ENCODE measurements at places on chromosomes 7 and 10.

GRCh38 chr7:158469396-158470051 lies 118.1 kb downstream of the PTPRN2 start:
- no peak for DNase-seq

DNA sequence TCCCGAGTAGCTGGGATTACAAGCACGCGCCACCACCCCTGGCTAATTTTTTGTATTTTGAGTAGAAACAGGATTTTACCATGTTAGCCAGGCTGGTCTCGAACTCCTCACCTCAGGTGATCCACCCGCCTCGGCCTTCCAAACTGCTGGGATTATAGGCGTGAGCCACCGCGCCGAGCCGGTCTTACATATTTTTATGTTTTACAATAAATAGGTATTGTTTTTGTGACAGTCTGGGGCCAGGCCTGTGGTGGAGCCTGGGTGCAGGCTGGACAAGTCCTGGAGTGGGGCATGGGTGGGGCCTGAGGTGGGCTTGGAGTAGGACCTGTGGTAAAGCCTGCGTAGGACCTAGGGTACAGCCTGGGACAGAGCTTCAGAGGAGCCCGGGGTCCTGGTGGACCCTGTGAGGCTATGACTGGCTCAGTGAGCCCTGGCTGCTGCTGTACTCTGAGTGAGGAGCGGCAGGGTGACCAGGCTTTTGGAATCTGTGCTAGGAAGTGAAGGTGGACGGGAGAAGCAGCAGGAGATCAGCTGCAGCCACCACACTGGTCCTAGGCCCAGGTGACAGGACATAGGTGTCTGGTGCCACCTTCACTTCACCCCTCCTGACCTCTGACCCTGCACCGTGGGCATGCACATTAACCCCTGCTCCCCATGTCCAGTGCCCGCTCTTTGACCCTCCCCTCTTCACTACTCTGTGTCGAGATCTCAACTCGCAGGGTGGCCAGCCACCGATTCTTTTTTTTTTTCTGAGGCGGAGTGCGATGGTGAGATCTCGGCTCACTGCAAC lies 9.6 kb upstream of the ZMIZ2 start:
- DNase-seq = no peak

DNA sequence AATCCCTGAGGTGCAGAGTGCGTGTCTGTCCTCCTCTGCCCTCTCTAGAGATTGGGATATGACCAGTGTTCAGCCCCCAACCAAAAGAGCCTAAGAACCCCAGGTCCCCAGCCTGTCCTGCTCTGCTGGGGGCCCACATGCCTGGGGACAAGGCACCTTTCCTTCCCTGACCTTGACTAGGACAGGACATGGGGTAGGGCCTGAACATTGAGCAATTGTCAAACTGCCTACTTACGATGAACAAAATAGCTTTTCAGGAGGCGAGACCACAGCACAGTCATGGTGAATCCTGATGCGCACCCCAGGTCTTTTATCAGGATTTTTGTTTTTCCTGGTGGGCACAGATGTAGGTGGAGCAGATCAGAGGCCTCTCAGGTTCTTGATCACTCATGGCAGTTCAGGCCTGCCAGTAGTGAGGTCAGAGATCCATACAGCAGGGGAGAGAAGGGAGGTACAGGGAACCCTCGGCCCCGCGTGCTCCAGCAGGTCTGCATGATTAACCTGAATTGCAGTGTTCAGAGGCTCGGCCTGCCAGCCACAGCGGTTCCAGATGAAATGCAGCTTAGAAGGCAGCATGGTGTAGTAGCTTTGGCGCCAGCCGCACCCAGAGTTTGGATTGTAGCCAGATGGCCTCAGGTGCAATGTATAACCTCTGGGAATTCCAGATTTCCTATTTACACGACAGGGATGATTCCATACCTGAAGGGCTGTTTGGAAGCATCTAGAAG lies 191.3 kb downstream of the CUX1 start:
- no peak for DNase-seq

GRCh38 chr10:75707080-75707840 lies 275.8 kb downstream of the LRMDA start:
- no peak for DNase-seq

DNA sequence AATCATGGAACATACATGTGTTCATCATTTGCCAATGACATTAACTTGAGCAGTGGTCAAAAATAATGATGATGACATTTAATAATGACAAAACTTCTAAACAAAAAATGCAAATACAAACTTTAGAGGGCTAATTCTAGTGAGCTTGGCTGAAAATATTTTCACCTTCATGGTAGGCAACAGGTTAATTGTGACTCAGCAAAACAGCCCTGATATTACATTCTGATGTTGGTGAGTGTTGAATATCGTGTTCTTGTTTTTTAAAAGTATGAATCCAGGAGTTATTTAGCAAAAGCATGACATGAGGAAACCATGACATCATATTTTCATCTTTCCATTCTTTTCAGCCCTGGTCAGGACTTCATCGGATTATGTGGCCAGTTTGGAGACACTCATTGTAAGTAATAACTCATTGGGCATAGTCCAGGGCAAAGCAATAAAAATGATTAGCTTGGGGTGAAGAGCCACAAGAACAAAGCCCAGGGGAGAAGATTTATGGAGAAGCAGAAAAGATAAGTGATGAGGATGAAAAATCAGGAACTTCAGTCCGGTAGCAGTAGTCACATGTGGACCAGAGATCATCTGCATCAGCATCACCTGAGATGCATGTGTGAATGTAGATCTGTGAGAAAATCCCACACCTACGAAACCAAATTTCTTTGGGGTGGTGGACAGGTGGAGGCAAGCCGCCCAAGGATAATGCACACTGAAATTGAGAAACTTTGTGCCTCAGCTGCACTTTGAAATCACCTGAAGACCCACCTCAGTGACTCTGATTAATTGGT lies 46.8 kb upstream of the PRKAR2B start:
- DNase-seq = no peak

- no peak for DNase-seq
Measured at GRCh38 chr7:28008911-28009310, 171.7 kb downstream of the JAZF1 start.

- DNase-seq = no peak
Measured at GRCh38 chr7:155737590-155737989, 74.7 kb downstream of the SHH start.

Measured in mesothelial cell of epicardium (in vitro differentiated cells).